ENCODE measurements at places on chromosomes 5 and 9.

DNA sequence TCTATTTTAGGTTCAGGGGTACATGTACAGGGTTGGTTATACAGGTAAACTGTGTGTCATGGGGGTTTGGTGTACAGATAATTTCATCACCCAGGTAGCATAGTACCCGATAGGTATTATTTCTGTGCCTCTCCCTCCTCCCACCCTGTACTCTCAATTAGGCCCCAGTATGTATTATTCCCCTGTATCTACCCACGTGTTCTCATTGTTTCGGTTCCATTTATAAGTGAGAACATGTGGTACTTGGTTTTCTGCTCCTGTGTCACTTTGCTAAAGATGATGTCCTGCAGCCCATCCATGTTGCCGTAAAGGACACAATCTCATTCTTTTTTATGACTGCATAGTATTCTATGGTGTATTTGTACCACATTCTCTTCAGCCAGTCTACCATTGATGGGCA is 96.8 kb upstream of the SLC24A2 start:
- DNase-seq, result no peak

- DNase-seq, result no peak
Measured at GRCh38 chr5:160375166-160375565, 4.7 kb upstream of the C1QTNF2 start.

DNA sequence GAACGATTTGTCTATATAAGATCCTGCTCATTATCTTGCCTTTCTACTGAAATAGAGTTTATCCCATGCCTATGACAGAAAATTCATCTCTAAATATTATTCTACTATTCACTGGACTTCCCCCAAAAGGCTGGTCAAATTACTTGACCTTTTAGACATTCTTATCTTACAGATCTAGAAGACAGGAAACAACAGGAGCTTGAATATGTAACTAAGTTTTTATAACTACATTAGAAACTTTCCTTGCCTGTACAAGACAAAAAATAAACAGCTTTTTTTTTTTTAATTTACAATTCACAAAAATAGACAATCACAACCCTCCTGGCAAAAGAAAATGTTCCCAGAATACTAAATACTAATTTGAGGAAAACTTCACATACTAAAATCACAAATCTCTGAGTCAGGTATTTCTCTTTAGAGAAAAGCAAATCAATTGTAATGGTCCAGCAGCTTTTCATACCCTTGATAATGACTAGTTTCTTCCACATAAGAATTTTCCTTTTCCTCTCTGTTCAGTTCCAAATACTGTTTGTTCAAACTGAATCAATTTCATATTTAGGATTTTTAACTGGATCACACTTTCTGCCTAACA is 68.6 kb downstream of the MLLT3 start:
- DNase-seq, result no peak

DNA sequence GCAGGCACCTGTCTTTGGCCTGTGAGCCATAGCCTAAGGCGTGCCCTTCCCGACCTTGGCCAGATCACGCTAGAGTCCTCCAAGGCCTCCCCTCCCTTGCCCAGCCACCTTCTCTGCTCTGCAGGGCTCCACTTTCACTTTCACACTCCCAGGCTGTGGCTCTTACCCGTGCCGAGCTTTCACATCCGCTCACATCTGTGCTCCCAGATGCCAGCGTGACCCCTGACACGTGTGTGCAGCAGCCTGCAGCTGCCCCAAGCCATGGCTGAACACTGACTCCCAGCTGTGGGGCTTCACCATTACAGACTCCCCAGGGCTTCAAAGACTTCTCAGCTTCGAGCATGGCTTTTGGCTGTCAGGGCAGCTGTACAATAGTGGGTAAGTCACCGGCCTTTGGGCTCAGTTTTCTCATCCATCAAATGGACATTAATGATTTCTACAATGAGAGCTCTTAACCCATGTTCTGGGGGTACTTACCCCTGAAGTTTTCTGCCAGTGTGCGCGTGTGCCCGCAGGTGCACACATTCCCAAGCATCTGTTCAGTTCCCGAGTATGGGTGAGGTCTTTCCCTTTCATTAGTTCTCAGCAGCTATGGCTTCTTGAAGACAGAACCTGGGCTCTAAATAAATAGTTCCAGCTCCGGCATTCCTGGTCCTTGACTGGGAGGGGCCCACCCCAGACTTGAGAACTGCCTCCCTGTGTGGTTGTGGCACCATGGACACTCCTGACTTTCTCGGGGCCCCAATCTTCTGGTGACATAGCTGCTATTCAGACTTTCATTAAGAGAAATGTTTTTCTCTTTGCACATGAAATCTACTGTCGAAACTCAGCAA is 118.6 kb downstream of the RGS3 start:
- no peak for DNase-seq

DNA sequence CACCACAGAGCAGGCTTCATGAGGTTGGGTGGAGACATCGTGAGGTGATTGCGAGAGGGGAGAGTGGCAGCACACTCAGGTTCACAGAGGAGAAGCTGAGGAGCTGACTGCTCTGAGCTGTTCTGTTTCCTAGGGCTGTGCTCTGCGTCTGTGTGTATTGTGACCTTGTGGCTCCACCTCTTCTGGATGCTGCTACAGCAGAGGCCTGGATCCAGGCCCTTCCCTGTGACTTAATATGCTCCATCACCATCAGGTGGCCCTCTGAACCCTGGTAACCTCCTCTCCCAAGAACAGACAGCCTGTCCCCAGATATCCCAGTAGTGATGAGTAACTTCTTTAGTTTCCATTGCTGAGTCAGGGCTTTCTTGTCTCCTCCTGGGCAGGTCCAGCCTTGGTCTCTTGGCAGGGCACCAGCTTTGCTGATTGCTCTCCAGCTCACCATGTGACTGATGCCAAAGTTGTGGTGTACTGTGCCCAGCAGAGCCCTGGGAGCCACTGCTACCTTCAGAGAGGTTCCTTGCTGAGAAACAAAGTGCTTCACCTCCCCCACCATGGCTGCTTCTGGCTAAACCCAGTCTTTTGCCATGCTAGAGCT is 212.8 kb upstream of the CHD1 start:
- no peak for DNase-seq

- no peak for DNase-seq
Measured at GRCh38 chr9:3331801-3332200, 194.0 kb downstream of the RFX3 start.

- DNase-seq, result no peak
Measured at GRCh38 chr5:149304195-149305078, 32.8 kb downstream of the AFAP1L1 start.
